ENCODE measurements at places on chromosomes 1 and 21. TPM values are rescaled to one million over a fixed set of nuclear protein-coding genes. Genes with fewer than 3 reads are reported as not detected.

DNA sequence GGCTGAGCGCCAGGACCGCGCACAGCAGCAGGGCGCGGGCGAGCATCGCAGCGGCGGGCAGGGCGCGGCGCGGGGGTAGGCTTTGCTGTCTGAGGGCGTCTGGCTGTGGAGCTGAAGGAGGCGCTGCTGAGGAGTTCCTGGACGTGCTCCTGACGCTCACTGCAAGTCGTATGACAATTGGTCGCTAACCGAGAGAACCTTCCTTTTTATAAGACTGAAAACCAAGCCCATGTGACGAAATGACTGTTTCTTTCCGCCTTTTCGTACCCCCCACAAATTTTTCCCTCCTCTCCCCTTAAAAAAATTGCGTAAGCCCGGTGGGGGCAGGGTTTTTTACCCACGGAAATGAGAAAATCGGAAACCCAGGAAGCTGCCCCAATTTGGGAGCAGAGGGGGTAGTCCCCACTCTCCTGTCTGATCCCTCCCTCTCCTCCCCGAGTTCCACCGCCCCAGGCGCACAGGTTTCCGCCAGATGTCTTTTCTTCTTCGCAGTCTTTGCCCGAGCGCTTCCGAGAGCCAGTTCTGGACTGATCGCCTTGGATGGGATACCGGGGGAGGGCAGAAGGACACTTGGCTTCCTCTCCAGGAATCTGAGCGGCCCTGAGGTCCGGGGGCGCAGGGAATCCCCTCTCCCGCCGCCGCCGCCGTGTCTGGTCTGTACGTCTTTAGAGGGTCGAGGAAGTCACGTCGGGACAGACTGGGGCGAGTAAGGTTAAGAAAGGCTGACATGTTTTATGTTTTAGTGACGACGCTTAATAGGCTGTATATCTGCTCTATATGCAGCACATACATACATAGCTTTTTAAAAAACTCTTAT lies at the start of gene PTGS2:
TSS of gene PTGS2 (minus strand) at position 179 of the 817 bp plus-strand sequence. CDS start at position 46, 133 bp downstream.
- H3K27ac ChIP-seq = peak within 1 kb of the TSS; percentile 97
- DNase-seq = peak; percentile 96
- peak within 1 kb of the TSS; percentile 96 for H3K4me3 ChIP-seq
- no peaks in the 10 kb centered on the region for H3K36me3 ChIP-seq

- no peak for DNase-seq
- H3K27ac ChIP-seq = no peak overlapping the region
- no peaks in the 10 kb centered on the region for H3K27me3 ChIP-seq
- H3K4me1 ChIP-seq = peaks cover 5% of the 10 kb centered on the region
Measured at GRCh38 chr1:40997096-40997495, 17.6 kb downstream of the CTPS1 start.

Gene DRAM2
- 32.1 TPM for total RNA-seq

DNA sequence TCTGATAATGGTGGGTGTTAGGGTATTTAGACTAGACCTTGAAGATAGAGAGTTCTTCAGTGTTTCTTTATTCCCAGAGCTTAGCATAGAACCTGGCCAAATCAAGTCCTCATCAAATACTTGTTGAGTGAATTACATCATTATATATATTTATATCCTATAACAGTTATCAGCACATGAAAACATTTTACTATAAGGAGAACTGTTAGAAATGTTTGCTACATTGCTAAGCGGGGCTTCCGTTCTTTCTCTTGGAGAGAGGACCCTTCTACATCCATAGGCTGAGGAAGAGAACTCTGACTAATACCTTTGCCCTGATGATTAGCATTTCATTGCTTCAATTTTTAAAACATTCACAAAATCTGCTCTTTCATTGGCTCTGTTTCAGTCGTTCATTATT lies 66.5 kb upstream of the NBL1 start:
- H3K27ac ChIP-seq = no peak overlapping the region
- peaks cover 7% of the 10 kb centered on the region for H3K36me3 ChIP-seq
- H3K27me3 ChIP-seq = peaks cover 46% of the 10 kb centered on the region
- DNase-seq = no peak
- H3K4me3 ChIP-seq = no peak overlapping the region
- peaks cover 5% of the 10 kb centered on the region for H3K4me1 ChIP-seq

Gene BARHL2
- not detected for total RNA-seq

Gene FAM72D
- total RNA-seq = 11.9 TPM

Gene E2F2
- total RNA-seq = 0.89 TPM

Gene PCBP3
- total RNA-seq = 3.7 TPM

DNA sequence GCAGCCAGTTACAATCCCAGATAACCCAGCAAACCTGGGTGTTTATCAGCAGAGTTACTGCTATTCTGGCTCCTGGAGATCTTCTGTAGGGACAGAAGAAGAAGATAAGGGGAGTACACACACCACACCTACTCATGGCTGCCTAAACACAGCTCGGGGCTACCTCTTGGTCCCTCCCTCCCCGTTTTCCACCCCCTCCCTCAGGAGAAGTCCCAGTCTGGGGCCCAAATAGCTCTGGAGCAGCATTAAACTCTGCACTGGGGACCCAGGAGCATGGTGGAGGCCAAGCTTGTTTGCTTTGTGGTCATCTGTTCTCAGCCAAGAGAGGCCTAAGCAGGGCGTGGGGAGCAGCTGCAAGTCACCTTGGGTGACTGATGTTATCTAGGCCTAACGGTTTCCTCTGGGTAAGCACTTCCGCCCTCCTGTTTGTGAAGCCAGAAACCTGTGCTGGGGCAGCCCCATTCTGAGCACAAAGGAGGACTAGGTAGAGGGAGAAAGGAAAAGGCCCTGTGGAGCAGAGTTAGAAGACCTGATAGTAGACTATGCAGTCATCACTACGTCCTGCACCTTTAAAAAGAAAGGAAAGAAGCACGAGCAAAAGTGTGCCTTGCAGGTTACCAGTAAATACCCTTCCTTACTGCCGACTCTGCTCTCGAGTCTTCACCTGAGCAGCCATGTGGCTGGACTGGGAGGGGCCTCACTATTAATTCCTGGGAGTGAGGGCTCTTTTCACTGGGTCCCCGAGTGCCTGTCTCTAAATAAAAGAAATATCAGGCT lies 2.0 kb upstream of the RCSD1 start:
- H3K4me3 ChIP-seq = no peak overlapping the region
- no peak for DNase-seq
- peaks cover 13% of the 10 kb centered on the region for H3K4me1 ChIP-seq
- H3K36me3 ChIP-seq = no peaks in the 10 kb centered on the region

DNA sequence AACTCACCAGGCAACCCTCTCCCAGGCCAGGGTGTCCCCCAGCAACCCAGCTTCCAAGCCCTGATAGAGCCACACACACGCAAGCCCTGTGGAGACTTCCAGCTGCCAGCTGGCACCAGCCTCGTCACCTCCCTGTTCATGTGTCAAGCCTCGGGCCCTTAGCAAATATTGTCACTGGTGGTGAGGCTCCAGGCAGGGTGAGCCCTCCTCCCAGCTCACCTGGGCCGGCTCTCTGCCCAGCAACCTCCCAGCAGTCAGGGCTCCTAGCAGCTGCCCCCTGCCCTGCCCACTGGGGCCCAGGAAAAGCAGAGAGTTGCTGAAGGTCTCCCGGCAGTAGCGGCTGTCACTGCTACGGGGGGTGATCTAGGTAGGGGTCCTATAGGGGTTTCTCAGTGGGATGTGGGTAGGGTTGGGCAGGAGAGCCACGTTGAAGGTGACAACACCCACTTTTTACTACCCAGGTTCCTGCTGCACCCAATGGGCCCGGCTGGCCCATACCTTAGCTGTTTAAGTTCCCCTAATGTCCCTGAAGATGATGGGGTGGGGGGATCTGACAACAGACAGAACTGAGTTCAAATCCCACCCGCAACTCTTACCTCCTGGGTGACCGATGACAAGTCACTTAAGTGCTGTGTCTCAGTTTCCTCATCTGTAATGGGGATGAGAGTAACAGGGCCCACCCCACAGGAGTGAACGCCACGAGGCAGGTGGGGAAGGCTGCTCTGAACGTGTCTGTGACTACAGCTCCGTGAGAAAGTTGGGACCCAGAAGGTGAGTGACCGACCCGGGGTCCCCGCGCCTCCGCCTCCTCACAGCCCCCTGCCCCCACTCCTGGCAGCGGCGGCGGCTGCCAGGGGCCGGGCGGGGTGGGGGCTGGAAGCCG lies 678 bp downstream of the TTC39A start:
- DNase-seq = no peak
- H3K4me3 ChIP-seq = peak overlapping the region; percentile 54
- no peak overlapping the region for H3K27ac ChIP-seq
- H3K4me1 ChIP-seq = peaks cover 13% of the 10 kb centered on the region
- no peaks in the 10 kb centered on the region for H3K27me3 ChIP-seq

Gene TAS1R3
- 0.17 TPM for total RNA-seq

Gene FCGR2B
- not detected for total RNA-seq

- peaks cover 18% of the 10 kb centered on the region for H3K27me3 ChIP-seq
- H3K4me1 ChIP-seq = no peaks in the 10 kb centered on the region
Measured at GRCh38 chr1:169697755-169698154, 13.7 kb downstream of the SELL start.

DNA sequence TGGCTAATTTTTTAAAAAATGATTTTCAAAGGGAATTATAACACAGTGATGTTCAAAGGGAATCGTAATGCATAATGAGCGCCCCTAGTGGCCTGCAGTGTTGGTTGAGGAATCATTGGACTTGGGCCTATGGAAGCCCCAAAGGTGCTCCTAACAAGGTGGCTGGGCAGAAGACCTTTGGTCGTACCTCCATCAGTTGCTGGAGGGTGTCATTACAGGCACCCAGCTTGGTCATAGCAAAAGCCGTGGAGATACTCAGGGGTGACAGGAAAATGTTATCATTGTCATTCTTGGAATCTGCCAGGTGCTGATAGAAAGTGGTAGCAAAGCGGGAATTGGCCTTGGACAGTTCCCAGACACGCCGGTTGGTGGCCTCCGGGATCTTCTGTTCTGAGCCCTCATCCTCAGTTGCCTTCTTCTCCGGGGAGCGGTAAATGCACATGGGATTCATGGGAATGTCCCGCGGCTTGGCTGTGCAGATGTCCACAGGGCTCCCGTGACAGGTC lies 2.7 kb downstream of the SERPINC1 start:
- H3K4me3 ChIP-seq = no peak overlapping the region
- peak; percentile 79 for DNase-seq
- no peak overlapping the region for H3K27ac ChIP-seq
- H3K4me1 ChIP-seq = no peaks in the 10 kb centered on the region

GRCh38 chr21:45552696-45553391 lies 10.6 kb upstream of the SLC19A1 start:
- no peak overlapping the region for H3K27ac ChIP-seq
- H3K4me3 ChIP-seq = no peak overlapping the region
- H3K27me3 ChIP-seq = no peaks in the 10 kb centered on the region

Gene FMN2
- total RNA-seq = 5.3 TPM
